ENCODE measurements at places on chromosomes 2 and 18.

DNA sequence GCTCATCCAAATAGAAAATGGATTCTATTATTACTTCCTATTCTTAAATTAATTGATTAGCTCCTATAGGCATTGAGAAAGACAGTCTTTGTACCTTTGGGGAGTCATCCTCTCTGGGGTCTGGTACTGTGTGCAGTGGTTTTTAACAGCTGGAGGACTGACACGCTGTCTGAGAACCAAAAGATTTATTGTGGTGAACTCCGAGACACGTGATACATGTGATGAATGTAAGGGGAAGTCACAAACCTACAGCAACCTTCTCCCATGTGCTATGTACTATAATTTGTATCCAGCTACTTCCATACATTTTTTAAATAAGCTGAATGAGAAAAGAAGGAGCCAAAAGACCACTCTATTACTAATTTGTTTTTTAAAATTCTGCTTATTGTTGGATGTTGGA lies 133.7 kb downstream of the GALNT3 start:
- DNase-seq = no peak

GRCh38 chr2:157087373-157088002 lies 170.0 kb upstream of the GALNT5 start:
- no peak for DNase-seq

GRCh38 chr18:75244351-75245313 lies 34.0 kb downstream of the TSHZ1 start:
- DNase-seq = no peak

GRCh38 chr2:54318821-54319220 lies 62.8 kb upstream of the TSPYL6 start:
- DNase-seq = no peak

DNA sequence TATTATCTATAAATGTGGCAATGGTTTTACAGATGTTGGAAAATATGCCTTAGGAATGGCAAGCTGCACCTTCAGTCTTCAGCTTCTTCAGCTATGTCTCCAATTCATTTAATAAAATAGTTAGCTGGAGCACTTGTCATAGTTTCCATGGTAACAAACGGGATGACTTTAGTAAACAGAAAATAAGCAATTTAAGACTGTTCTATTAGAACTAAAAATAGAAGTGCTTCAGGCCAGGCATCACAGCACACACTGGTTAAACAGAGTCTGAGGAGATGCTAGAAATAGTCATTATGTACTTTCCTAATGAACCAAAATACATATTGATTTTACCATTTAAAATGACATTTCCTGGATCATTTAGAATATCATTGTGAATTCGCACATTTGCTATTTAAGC lies 195.0 kb downstream of the GCA start:
- no peak for DNase-seq

- peak; percentile 38 for DNase-seq
Measured at GRCh38 chr18:79395761-79396404, at the start of gene NFATC1. Gene NFATC1, plus strand, starts transcription at chr18:79395930. Its CDS starts 295 bp downstream, at chr18:79396225.

GRCh38 chr2:157735532-157735931 lies 106.9 kb upstream of the ACVR1C start:
- no peak for DNase-seq

DNA sequence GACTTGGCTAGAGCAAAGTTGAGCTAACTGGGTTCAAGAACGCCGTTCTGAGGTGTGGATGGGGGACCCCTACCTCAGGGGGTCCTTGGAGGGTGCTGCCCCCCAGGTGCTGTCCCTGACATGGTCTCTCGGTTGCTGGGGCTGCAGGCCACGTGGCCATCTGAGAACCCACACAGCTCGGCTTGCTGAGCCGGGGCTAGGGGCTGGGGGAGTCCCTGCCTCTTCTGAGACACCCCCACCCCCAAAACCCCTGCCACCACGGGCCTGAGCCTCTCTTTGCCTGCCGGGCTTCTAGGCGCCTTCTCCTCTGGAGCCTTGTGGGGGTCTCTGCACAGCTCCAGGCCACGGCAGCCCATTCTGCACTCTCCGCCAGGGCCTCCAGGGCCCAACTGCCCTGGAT lies 52.0 kb upstream of the LAMA1 start:
- no peak for DNase-seq

DNA sequence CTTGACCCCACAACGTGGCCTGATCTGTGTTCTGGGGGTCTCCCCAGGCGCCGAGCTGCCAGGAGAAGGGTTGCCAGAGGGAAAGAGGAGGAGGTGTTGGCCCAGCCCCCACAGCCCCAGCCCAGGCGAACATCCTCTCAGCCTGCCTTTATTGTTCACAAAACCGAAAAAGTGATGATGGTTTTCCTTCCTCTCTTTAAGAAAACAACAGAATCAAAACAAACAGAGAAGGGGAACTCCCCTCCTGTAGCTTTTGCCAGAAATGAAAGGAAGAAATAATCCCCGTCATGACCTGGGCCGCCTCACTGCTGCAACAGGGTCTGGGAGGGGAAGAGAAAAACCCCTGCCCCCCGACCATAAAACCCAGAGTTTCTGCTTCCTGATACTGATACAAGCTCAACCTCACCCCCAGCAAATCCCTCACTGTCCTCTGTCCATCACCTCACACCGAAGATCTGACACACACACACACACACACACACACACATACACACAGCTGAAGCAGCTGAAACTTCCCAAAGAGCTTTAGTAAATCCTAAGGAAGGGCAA lies 52.0 kb downstream of the ZFP36L2 start:
- DNase-seq = no peak

DNA sequence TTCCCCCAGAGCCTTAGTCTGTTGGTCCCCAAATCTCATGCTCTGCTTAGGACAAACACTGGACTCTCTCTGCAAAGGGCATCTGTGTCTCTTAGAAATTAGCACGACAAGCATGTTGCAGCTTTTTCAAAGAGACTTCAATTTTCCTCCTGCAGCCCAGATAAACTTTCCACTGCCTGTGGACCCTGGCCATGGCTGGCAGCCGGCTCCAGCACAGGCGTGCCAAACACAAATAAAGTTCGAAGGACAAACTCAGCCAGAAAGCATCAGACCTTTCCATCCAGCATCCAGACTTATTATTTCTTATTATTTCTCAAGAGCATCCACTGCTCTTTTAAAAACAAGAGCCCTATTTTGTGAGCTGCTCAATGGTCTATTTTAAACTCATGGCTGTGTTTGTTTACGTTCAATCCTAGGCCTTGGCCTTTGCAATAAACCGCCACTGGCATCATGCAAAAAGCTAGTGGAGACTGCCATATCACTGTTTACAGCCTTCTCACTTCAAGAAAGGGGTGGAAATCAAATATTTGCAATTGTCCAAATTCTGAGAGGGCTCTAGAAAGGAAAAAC lies 300.8 kb downstream of the BCL11A start:
- no peak for DNase-seq

GRCh38 chr2:64514008-64514407 lies 10.1 kb upstream of the AFTPH start:
- DNase-seq = no peak

GRCh38 chr2:229346816-229347540 lies 75.9 kb upstream of the PID1 start:
- no peak for DNase-seq

GRCh38 chr2:11417946-11418585 lies 47.9 kb downstream of the E2F6 start:
- DNase-seq = no peak

DNA sequence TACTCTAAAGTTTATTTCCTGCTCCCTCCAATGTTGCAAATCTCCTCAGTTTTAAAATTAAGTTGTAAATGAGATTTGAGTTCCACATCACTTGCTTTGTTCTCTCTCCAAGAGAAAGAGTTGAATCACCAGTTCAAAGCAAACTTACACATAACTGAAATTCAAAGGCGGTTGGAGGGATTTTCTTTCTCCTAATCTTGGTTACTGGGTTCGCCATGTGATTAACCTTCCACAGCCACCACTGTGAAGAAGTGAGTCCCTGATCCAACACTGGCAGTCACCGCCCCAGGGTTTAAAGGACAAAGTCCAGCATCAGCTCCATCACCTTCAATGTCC lies 247.1 kb downstream of the MYCN start:
- DNase-seq = peak; percentile 16

DNA sequence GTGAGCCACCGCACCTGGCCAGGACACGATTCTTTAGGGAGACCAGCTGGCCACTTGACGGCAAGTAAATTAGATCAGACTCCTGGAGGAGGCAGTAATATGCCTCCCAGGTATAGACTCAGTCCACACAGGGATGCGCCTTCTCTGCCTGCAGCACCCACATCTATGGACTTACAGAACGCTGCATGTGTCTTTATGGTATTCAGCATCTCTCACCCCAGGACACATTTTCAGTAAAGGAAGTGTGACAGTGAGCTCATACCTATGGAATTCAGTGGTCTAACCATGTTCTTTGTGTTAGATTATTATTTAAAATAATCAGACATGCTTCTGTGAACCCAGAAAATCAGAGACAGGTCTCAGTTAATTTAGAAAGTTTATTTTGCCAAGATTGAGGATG lies 5.9 kb upstream of the NARS1 start:
- DNase-seq = peak; percentile 42

- no peak for DNase-seq
Measured at GRCh38 chr2:3784731-3785130, 81.4 kb downstream of the DCDC2C start.

GRCh38 chr2:205845446-205845845 lies 163.1 kb downstream of the NRP2 start:
- no peak for DNase-seq

GRCh38 chr18:49901862-49902340 lies 88.6 kb upstream of the ACAA2 start:
- no peak for DNase-seq

DNA sequence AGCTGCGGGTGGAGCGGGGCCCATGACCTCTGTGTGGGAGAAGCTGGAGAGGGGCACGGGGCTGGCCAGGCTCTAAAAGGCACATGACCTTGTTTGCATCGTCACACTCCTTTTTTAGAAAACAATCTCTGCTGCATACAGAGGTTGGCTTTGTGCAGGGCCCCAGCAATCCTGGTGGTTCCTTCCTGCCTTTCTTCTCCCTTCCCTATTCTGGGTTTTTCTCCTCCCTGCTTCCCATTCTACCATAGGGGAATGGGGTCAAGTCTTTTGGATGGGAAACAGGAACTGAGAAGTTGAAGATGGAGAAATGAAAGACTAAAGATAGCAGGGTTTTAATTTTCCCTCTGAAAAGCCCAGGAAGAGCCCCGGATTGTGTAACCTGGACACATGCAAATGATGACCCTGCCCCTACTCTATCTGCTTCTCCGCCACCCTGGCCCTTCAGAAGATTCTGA lies 53.9 kb downstream of the ASAP2 start:
- DNase-seq = no peak

GRCh38 chr2:65782186-65782585 lies 349.8 kb upstream of the SPRED2 start:
- no peak for DNase-seq

DNA sequence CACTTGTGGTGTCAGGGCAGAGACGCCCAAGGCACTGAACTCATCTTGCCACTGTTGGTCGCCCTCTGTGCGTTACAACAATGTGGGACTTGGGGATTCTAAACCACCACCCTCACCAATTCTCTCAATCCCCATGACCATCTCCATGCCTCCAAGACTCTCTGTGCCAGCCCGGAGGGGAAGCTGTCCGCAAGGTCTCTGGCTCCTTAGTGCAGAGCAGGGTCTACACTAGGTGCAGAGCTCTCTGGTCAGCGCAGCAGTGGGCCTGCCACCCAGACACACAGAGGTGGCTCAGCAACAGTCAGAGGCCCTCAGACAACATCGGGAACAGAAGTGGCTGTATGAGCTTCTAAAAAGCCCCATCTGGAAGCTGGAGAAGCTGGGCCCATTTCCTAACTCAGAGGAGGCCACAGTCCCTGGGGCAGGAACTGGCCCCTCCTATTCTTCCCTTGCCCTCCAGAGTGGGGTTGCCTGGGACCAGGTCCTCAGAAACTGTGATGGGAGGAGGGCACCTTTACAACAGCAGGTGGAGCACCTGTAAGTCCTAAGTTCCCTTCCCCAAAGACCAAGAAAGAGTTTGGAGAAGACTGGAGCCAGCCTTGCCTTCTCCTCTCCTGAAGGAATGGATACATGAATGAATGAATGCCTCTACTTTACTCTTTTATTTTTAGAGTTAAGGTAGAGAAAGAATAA lies 37.7 kb downstream of the SERTAD2 start:
- no peak for DNase-seq

- no peak for DNase-seq
Measured at GRCh38 chr2:240873805-240874714, 5.4 kb downstream of the AGXT start.

GRCh38 chr2:10311736-10312135 lies 9.0 kb downstream of the HPCAL1 start:
- no peak for DNase-seq

DNA sequence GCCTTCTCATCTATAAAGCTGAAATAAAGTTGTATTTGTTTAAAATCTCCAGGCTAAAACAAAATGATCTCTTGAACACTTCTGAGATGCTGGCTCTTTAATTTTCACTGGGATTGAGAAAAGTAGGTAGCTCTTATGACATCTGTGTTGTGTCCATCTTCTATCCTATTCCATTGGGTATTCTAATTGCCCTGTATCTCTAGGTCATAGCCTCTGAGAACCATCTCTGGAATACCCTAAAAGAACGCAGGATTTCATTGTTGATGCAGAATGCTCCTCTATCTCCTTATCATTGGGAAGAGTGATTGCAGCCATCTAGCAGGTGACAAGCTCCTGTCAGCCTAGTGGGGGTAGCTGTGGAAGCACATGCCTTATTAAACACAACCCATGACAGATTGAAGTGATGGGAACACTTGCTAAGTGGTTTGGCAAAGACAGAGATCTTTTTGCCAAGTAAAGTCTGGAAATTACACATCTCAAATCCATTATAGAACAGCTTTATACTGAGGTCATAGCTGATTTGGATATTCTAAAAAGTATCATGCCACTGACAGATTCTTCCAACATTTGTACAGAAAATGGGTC lies 178.2 kb downstream of the TDRD15 start:
- no peak for DNase-seq

GRCh38 chr2:209771474-209772289 lies at the start of gene UNC80:
Gene UNC80, plus strand, starts transcription at chr2:209771832. Its CDS starts 241 bp downstream, at chr2:209772073.
- no peak for DNase-seq

DNA sequence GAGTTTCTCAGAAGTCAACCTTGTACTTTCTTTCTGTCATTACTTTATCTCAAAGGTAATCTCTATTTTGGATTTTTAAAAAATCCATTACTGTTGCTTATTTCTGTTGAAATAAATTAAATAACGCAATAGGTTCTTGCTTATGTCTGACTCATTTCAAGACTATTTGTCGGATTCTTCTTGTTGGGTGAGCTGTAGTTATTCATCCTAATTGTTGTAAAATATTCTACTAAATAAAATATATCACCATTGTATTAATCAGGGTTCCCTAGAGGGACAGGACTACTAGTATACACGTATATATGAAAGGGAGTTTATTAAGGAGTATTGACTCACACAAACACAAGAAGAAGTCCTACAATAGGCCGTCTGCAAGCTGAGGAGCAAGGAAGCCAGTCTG lies 403.9 kb upstream of the CYRIA start:
- DNase-seq = no peak

- no peak for DNase-seq
Measured at GRCh38 chr18:79986726-79987125, 1.6 kb downstream of the TXNL4A start.

DNA sequence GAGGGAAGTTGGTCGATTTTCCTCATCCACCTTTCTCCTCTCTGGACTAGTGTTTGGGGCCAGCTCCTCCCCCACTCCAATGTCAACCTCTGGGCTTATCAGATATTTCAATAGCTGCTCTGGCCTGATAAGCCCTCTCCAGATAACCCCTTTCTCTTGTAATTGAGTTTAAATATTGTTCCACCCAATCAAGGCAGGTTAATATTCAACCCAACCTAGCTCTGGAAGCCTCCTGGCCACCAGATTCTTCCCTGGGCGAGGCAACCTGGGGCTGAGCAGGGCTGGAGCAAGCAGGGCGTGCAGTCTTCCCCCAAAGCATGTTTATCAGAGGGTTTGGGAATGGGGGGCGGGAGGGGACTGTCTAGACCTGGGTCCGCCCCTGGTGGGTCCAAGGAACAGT lies 73.8 kb downstream of the TFCP2L1 start:
- no peak for DNase-seq
